ENCODE measurements at places on chromosomes 5 and 9.

DNA sequence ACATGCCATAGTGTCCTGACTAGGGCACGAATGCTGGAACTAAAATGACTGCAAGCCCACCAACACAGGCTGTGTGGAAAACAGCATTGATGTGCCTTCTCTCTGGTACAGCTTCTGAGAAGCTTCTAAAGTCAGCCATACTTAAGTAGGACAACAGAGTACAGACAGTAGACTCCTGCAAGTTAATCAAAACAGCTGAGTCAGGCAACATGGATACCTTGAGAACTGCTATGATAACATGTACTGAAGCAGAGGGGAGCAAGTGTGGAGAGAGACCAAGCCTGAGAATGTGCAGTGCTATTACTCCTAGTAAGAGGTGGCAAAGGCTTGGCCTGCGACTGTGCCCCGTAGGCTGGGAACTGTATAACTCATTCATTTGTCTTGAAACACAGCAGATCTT, 2.5 kb downstream of the ISCA1 start:
- no peak for DNase-seq

- DNase-seq: no peak
Observed at GRCh38 chr9:16412740-16413139, 457.7 kb downstream of the BNC2 start.

- no peak for DNase-seq
Observed at GRCh38 chr5:128537221-128537999, 635 bp downstream of the FBN2 start.

- no peak for DNase-seq
Observed at GRCh38 chr9:33455945-33456344, 8.6 kb upstream of the AQP3 start.

DNA sequence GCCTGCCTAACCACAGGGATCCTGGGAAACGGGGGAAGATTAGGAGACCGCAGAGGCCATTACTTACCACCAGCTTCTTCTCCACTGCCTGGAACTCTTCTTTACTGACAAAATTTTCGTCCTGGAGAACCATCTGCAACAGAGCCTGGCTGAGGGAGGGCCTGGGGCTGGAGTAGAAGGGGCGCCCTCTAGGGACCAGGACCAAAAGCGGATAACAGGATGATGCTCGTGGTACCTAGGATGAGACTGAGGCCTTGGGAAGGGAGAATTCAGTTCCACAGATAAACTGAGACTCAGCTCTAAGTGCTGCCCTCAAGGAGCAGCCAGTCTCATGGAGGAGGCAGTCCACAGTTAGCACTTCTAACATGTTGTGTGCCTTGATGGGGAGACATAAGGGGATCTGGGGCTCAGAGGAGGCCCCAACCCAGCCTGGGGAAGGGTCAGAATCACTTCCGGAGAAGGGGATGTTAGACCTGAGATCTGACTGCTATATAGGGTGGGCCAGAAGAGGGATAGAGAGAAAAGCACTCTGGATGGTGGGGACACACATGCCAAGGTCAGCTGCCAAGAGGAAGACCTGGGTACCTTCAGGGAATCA, 1.2 kb downstream of the SPATA24 start:
- DNase-seq: no peak

- no peak for DNase-seq
Observed at GRCh38 chr5:54281960-54282692, 28.2 kb downstream of the ARL15 start.

- DNase-seq: no peak
Observed at GRCh38 chr5:172775326-172776234, 4.6 kb upstream of the DUSP1 start.

GRCh38 chr9:107090218-107090617, 192.9 kb upstream of the RAD23B start:
- no peak for DNase-seq

GRCh38 chr9:14340994-14341393, 27.1 kb upstream of the NFIB start:
- DNase-seq: no peak

GRCh38 chr5:172854451-172854871, 20.4 kb downstream of the ERGIC1 start:
- DNase-seq: no peak

GRCh38 chr9:137615387-137615871, 3.4 kb upstream of the EHMT1 start:
- no peak for DNase-seq

DNA sequence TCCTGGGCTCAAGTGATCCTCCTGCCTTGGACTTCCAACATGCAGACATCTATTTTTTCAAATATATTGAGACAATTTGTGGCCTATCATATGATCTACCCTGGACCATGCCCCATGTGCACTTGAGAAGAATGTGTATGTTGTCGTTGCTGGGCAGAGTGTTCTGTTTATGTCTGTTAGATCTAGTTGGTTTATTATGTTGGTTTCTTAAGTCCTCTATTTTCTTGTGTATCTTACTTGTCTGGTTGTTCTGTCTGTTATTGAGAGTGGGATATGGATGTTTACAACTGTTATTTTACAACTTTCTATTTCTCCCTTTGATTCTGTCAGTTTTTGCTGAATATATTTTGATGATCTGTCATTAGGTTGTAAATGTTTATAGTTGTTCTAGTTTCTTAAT, 10.2 kb upstream of the TMEM171 start:
- DNase-seq: no peak

GRCh38 chr9:98978231-98978681, 34.5 kb downstream of the COL15A1 start:
- no peak for DNase-seq

DNA sequence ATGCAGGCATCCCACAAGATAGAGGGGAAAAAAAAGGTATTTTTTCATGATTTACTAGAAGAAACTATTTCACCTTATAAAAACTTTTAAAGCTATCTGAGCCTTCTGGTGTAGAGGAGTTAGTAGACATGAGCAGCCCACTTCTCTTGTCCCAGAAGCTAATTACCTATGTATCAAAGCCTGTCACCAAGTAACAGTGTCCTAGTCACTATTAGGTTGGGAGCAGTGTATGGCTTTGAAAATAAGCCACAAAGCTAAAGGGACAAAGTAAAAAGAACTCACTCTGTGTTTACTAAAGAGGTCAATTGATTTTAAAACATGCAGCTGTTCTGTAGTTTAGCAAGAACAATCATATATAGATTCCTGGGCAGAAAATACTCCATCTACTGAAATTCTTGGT, 1286.1 kb downstream of the PTPRD start:
- no peak for DNase-seq

GRCh38 chr5:142420561-142421227, 95.9 kb upstream of the SPRY4 start:
- DNase-seq: no peak

DNA sequence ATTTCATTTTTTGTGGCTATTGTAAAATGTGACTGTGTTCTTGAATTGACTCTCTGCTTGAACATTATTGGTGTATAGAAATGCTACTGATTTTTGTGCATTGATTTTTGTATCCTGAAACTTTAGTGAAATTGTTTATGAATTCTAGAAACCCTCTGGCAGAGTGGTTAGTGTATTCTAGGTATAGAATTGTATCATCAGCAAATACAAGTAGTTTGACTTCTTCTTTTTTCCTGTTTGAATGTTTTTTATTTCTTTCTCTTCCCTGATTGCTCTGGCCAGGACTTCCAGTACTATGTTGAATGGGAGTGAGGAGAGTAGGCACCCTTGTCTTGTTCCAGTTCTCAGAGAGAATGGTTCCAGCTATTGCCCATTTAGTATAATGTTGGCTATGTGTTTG, 88.8 kb upstream of the HMHB1 start:
- no peak for DNase-seq

- no peak for DNase-seq
Observed at GRCh38 chr5:107389130-107389774, 281.5 kb downstream of the EFNA5 start.

DNA sequence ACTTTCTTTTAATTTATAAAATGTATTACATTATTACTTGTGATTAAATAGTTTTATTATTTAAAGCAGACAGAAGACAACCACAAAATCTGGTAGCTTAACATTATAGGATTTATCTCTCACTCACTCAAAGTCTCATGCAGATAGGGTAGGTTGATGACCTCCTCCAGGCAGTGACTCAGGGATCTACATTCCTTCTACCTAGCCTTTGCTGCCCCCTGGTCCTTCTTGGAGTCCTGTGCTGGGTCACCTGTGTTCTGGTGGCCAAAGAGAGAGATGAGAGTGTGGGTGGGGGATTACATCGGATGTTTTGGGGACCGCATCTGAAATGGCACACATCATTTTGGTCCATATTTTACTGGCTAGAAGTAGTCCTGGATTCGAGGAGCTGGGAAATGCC, 95.7 kb upstream of the CTSL start:
- no peak for DNase-seq

DNA sequence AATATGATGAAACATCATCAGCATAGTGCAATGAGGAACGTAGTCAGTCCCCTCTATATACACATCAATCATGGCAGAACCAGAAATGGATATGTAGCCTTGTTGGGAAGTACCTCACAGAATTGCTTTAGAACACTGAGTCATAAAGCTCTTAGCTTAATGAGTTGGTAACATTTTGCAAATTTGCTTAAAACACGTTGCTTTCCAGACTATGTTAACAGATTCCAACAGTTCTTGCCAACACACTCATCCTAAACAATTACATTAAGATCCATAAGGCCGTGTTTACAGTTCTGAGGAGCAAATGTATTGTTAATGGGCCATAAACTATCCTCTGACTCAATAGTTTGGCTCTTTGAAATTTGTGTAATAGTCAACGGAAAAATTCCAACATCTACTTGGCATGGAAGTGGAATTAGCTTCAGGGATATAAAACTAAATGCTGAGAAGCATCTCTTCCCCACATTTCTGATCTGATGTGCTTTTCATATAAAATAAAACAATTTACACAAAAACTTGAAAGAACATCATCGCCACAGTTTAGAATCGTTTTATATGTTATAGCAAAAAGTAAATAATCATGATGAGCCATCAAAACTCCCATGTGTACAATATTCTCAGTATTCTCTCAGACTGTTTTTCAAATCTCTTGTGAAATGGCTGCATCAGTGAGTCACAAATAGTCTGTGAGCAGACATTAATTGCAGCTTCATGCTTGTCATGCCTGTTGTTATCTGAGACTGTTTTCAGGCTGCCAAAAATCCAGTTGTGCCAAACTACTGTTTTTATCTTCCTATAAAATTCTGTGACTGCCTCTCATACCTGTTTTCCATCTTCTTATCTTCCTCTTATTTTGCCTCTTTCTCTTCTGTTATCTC, 291.9 kb downstream of the COX7C start:
- DNase-seq: no peak

GRCh38 chr9:127291246-127291778, 26.7 kb downstream of the GARNL3 start:
- DNase-seq: no peak

- DNase-seq: no peak
Observed at GRCh38 chr9:136751814-136752213, 3.5 kb upstream of the LCN6 start.

GRCh38 chr5:171785517-171785916, at the start of gene SMIM23:
TSS of gene SMIM23 (plus strand) at chr5:171785817. CDS start at chr5:171785872, 55 bp downstream.
- DNase-seq: no peak

- DNase-seq: no peak
Observed at GRCh38 chr5:97420646-97421045, 237.6 kb upstream of the RIOK2 start.

- DNase-seq: no peak
Observed at GRCh38 chr9:125293134-125293533, 31.5 kb downstream of the GAPVD1 start.

- no peak for DNase-seq
Observed at GRCh38 chr5:39262981-39263380, 43.6 kb upstream of the FYB1 start.

DNA sequence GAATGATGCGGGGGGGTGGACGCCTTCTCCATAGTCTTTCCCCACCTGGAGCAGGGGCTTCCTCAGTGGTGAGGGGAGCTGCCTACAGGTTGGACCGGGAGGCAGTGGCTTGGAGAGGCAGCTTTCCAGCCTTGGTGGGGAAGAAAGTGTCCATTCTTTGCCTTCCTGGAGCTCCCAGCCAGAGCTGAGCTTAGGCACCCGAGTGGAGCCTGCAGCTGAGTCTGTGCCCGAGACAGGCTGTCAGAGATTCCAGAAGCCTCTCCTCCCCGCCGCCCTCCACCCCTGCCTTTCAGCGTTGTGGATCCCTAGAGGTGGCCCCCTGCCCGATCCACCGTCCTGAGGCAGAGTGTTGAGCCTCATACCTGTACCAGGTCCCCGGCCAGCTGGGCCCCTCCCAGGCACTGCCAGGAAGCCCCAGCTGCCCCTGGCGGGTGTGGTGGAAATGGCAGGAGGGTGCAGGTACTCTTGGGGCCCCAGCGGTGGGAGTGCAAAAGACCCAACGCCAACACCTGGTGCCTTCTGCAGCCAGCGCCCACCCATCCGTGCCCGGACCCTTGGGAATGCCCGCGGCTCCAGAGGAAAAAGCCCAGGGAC, 112.0 kb downstream of the RXRA start:
- DNase-seq: no peak

DNA sequence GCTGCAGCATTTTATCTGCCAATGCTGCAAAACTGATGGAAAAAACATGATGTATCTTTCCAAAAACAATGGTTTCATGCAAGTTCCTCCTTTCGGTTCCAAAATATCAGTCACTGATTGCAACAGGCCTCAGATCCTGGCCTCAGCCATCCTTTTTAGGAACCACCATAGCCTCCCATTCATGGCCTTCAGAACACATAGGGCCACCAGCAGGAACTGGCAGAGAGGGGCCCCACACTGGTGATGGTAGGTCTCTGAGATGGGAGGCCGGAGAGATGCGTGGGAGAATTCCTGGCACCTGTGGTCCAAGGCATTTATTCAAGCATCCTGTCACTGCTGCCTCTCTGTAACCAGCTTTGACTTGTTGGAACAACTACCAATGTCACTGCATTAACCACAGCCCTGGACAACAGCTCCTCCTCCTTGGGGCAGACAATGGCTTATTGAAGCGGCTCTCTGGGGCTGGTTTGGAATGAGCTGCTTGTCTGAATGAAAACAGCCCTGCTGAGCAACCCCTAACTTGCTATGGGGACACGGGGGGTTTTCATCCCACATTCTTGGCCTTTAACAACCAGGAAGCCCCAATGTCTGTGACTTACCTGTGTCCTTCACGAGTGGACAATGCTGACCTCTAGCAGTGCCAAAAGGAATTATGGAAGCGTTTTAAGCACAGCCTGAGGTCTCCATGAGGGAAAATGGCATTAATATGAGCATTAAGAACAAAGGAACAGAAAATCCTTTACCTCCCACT, 108.1 kb downstream of the LHFPL2 start:
- DNase-seq: no peak

DNA sequence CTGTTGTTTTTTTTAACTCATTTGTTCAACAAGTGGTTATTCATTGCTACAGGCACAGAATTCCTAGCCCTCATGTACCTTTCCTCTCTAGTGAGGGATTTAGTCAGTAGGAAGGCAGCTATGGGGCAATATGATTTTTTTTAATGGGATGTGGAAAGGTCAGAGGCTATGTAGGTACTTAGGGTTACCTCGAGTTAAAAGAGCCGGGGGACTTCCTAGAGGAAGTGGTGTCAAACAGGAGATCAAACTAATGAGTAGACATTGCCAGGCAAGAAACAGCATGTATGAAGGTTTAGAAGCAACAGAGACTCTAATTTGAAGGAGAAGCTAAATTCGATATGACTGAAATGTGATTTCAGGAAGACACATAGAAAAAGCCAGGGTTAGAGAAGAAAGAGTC, 50.7 kb downstream of the ITGA2 start:
- DNase-seq: no peak

GRCh38 chr5:159316519-159317383, 13.5 kb downstream of the IL12B start:
- DNase-seq: no peak
